ENCODE measurements at places on chromosomes 4 and X.

DNA sequence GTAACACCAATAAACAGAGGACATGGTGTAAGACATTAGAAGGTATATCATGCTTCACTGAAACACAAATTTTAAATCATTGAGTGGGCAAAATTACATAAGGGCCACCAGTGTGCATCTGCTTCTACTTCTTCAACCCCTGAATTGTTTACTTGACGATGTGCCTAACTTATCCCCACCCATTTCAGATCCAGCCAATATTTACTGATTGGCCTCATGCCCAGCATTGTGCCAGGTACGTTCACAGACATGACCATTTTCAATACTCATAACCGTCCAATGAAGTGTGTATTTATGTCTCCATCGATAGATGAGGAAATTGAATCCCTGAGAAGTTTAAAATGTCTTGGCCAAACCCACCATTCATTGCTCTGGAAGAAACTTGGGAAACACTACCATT, 208.3 kb upstream of the MID1 start:
- DNase-seq = no peak

- DNase-seq = no peak
Measured at GRCh38 chr4:38859501-38859900, 2.9 kb upstream of the TLR6 start.

DNA sequence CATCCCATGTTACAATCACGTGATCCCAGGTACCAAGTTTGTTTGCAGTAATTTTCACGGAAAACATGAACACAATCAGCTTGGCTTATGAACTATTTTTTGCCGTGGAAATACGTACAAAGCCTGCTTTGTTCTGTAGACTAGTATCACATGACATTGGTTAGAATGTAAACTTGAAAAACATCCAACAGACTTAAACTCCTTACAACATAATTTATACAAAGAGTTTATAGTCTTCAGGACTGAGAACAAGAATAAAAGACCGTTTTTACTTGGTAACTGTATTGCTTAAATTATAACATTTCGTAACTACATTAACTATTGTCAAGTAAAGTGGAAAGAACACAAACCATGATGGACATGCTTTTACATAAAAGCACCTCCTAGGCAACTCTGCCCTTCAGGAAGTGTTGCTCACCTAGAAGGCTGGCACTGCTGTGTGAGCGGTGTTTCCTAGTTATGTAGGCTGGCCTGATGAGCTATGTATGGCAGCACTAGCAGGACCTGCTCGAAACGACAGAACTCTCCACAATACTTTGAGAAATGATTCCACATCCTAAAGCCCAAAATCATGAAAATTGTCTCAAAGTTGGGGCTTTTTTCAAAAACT, 41.8 kb upstream of the WDR1 start:
- DNase-seq = no peak

DNA sequence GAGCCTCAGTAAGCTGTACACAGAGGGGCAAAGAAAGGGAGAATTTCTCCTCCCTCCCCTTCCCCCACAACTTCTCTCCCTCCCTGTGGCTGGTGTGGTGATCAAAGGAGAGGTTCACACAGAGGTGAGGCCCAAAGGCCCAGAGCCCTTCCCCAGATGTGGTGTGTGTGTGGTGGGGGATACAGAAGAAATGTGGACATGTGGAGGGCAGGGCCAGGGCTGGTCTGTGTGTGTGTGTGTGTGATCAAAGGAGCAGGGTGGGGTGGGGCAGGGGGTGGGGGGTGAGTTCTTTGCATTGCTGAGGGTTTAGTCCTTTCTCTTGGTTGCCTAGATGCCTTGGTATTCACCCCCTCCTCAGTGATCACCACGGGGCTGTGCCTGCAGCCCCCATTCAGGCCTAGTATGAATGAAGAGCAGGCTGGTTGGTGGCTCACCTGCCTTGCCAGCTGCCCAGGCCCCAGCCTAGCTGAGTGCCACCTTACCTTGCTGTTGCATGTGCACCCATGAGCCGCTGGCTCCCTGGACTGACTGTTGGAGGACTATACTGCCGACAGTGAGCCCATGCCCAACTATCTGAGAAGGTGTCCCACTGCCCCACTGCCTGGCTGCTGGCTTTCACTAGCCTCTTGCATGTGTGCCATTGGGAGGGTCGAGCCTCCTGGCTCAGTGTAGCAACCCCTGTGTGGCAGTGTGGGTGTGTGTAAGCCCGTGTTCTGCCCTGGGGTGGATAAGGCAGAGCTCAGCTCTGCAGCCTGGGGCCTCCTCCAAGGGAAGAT, 101.9 kb downstream of the EFNB1 start:
- peak; percentile 58 for DNase-seq

- DNase-seq = peak; percentile 59
Measured at GRCh38 chr4:73828956-73829355, 7.5 kb upstream of the CXCL6 start.

DNA sequence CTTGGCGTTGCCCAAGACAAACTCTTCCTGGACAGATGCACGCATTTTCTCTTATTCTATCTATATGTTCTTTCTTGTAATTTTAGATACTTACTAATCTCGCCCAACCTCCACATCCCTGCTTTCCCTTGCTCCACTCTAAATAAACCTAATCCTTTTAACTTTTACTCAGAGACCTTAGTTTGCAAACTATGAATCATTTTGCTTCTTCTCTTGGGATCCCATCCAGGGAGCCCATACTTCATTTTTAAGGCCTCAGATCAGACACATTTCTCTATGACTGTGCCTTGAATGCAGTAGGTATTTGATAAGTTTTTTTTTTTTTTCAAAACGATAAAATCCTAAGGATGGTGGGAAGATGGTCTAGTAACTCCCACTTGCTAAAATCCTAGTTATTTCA, 353.8 kb upstream of the HAND2 start:
- DNase-seq = peak; percentile 22

DNA sequence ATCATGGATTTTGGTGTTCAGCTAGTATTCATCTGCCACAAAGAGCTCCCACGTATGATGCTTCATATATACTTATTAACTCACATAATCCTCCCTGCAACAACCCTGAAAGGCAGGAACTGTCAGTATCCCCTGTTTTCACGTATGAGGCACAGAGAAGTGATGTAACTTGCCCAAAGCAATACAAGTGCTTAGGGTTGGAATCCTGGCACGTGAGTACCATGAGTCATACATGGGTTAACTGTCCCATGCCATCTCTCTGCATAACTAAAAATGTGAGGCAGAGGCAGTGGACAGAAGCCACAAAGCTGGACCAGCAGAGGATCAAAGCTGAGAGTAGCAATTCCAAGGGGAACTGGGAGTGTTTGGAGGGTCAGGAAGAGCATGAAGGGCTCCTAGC, 35.7 kb upstream of the EGFL6 start:
- DNase-seq = peak; percentile 24

GRCh38 chrX:21479695-21480270, 105.6 kb downstream of the CNKSR2 start:
- peak; percentile 55 for DNase-seq

GRCh38 chr4:189765301-189765700, 175.4 kb upstream of the FRG1 start:
- DNase-seq = no peak

DNA sequence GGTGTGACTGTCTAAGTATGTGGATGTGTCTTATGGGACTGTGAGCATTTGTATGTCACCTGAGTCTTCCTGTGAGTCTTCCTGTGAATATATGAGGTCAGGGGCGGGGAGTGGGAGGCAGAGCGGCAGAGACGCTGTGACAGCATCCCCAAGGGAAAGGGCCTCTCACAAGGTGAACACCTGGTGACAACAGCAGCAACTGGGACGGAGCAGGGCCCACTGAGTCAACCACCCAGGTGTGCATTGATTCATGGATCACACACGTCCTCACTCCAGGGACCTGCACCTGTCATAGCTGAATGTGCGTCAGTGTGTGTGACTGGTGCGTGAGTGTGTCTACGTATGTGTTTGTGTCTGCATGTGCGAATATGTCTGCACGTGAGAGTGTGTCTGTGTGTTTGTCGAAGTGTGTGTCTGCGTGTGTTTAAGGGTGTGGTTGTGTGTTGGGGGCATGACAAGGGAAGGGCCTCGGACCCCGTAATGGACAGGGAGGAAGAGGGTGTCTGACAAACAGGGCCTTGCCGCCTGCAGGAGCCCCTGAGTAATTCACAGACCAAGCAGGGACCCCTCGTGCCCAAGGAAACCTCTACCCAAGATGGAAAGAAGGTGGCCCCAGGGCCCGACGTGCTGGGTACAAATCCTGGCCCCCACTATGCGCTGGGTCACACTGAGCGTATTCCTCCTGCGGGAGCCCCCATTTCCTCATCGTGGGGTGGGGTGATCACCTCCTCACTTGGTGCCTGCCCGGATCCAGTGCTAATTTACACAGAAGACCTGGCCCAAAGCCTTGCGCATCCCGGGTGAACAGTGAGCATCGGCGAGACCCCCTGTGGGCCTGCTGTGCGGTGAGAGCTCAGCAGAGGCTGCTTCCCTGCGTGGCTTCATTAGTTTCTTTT, 76.7 kb downstream of the ABLIM2 start:
- no peak for DNase-seq

DNA sequence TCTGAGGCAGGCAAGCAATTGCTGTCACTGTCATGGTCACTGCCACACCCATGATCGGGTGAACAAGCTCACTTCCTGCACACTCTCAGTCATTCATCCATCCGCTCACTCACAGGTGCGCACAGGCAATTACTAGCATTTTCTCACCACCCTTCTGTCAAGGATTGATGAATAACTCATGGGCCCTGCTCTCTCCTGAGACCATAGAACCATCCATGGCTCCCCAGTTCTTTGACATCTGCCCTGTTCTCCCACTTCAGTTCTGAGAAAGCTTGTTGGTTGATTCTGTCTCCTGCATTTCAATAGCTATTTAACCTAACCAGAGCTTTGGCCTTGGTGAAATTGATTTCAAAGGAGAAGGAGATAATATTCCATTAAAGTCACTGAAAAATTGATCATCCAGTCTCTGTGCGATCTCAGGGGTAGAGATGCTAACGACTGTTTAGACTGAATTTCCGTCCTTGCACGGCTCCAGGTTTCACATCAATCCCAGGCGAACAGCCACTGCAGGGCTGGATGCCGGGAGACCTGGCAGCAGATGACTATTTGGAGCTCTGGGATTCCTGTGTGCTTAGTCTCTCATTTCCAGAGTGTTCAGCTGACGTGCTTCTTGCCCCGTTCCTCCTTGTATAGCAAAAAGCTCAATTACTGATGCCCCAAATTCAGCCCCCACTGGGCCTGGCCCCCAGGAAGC, 36.9 kb upstream of the ADRA2C start:
- peak; percentile 45 for DNase-seq

DNA sequence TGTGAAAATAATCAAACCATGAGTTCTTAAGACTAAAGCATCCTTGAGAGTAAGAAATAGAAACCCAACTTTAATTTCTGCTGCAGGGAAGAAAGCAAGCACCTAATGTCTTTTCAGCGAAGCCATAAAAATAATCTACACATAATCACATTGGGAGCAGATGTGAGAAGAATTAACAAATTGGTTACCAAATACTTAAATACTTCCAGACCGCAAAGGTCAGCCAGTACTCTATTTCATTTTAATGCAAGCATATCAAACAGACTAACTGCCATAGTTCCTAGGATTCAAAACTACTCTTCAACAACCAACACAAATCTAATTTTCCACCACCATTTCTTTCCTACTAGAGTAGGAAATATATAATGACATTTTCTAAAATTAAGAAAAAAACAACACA, 144.8 kb upstream of the SLIT2 start:
- DNase-seq = peak; percentile 17

DNA sequence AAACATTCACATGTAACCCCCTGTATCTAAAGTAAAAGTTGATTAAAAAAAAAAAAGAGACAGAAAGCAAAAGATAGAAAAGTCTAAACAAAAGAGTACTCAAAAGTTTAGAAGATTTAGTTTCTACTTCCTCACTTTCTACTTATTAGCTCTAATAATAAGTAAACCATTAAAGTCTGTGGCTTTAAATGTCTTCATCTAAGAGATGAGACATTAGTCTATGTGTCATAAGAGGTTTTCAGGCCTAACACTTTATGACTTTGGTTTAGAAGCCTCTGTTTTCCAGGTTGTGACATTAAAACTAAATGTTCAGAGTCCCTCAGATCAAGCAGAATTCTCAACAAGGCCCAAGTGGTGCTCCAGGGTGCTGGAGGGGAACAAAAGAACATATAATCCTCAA, 42.2 kb upstream of the GUCY1A1 start:
- DNase-seq = no peak

DNA sequence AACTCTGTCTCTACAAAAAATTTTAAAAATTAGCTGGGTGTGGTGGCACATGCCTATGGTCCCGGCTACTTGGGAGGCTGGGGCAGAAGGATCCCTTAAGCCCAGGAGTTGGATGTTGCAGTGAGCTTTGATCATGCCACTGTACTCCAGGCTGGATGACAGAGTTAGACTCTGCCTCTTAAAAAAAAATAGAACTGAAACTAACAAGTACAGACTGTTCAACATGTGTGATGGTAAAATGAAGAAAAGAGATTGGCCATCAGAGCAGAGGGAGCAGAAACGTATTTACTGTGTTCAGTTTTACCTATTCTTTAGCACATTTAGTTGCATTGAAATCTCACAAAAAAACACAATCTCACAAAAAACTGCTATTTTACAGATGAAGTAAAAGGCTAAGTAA, 77.9 kb upstream of the NAP1L5 start:
- no peak for DNase-seq

DNA sequence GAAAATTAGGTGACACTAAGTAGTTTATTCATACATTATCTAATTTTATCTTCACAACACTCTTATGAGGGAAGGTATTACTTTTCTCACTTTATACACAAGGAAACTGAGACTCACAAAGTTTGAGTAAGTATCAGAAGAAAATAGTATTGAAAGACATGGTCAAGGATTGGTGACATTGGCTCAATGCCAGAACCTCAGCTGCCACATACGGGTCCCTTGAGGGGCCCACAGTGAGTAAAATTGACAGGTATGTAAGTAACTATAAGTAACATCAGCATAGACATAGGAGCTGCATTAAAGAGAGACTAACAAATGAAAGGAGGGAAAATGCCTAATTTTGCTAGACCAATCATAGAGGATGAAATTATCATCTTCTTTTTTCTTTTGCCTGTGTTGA, 134.1 kb downstream of the COX18 start:
- no peak for DNase-seq

DNA sequence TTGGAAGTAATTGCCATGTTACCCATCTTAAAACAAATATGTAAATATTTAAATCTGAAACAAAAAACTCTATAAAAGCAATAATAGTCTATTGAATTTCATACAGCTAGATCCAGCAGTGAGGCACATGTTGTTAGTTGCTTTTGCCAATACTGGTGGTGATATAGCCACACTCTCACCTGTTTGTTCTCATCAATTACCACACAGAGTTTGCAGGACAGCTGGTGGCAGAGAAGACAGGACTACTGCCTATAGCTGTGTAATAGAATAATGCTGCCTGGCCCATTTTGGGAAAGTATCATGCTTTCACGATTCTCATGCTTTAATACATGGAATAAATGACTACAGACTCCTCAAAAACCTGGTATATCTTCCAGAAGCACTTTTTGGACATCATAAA, 3.7 kb upstream of the PRR32 start:
- no peak for DNase-seq

DNA sequence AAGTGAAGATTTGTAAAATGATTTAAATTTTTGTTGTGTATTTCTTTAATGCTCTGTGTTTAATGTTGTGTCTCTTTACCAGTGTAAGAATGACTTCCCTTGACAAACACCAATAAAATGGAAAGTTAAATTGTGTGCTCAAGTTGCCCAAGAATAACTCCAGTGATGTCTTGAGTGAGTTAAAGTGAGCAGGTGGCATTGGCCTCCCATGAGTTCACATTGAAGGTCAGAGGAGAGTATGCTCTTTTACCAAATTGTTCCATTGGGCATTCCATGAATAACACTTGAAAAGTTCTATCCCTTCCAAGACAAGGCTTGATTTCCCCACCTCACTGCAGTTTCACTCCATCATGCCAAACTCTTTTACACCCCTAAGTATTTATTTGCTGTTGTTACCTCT, 4.5 kb downstream of the ANXA5 start:
- no peak for DNase-seq

- no peak for DNase-seq
Measured at GRCh38 chr4:40570348-40571077, 59.2 kb downstream of the RBM47 start.
